ENCODE measurements at places on chromosomes 7 and 10.
A peak's percentile ranks its signal among the peaks of the same experiment; 100 is the strongest.

GRCh38 chr7:153524070-153524601, 528.1 kb upstream of the DPP6 start:
- DNase-seq = no peak

DNA sequence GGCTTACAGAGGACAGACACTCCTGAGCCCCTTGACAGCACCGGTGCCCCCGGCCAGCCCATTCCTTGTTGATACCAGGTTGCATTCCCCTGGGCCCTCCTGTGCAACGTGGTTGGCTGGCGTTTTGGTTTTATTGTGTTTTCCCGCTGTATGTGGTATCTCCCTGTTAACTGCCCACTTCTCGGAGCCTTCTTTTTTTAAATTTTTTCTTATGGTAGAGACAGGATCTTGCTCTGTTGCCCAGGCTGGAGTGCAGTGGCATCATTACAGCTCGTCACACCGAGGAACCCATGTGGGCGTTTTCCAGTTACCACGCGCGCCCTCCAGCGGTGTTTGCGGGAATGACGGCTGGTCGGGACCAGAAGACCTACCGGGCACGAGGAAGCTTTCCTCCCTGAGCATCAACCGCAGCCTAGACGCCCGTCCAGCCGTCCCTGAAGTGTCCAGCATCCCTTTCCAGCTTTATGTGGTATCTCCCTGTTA, 16.9 kb upstream of the ZFAND2A start:
- DNase-seq = peak; percentile 53

DNA sequence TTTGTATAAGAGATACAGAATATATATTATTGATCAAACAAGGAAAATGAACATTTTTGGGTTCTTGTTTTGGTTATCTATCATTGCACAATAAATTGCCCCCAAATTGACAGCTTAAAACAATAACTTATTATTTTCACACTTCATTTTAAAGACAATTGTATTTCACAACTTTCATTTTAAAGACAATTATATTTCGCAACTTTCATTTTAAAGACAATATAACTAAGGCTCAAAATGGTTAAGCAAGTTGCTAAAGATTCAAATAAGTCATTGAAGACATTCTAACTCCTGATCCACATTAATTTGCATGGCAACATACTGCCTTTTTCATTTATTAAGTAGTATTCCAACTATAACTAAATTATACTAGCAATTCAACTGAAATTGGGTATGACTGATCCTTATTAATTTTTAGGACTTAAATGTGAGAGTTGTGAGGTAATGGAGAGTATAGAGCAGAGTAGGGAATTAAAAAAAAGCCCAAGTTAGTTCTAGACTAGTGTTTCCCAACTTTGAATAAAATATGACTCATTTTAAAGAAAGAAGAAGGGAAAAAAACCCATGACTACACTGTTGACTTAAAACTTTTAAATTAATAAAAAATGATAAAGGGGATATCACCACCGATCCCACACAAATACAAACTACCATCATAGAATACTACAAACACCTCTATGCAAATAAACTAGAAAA, 9.9 kb upstream of the STEAP2 start:
- DNase-seq = no peak

DNA sequence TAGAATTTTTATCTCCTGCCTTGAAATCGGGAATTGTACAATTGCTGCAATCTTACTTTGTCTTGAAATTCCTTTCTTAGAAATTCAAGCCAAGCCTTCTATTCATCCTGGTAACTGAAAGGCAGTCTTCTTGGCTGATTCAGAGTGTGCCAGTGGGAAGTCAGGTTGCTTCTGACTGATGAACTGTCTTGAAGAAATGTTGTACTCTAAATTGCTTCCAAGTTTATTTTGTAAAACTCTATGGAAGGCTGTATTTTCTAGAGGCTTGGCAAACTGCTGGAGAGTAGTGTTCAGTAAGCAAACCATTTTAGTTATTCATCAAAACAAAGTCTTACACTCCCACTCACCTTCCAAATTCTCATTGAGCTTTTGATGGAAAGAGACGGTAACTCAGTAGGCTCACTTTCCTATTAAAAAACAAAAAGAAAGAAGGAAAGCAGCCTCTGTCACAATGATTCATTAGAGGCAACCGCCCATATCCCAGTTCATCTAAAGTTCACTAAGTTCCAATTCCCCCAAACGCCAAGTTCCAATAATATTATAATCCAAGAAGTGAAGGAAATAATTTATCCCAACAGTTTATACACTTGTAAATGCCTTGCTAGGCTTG, 187.9 kb upstream of the MALRD1 start:
- DNase-seq = no peak

DNA sequence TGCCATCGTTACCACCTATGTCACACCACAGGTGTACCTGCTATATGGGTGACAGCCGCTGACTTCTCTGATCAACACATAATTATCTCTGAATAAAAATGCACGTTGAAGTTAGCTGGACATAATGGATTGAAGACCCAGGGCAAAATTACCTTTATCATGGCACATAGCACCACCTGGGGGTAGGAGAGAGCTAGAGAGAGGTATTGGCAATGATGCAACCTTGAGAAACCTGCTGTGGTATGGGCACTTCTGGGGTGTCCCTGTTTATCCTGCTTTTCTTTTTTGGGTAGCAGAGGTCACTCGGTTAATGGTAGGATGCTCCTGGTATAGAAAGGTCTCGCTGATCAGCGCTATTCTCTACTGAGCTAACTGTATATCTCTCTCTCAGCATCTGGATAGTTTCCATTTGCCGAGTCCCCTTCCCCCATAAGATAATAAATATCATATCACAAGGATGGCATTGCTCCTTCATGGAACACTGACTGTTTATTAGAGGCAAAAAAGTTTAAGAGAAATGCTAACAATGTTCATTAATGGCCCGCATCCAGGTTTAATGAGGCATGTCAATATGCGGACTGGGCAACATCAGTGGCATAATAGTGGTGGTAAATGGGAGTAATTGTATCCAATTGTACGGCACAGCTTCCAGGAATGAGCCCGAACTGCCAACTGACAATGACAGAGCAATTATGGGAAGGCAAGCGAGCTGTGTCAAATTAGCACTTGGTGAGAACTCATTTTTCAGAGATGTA, 323.1 kb downstream of the TFEC start:
- no peak for DNase-seq

GRCh38 chr10:102455893-102456471, 4.6 kb upstream of the C10orf95 start:
- no peak for DNase-seq

DNA sequence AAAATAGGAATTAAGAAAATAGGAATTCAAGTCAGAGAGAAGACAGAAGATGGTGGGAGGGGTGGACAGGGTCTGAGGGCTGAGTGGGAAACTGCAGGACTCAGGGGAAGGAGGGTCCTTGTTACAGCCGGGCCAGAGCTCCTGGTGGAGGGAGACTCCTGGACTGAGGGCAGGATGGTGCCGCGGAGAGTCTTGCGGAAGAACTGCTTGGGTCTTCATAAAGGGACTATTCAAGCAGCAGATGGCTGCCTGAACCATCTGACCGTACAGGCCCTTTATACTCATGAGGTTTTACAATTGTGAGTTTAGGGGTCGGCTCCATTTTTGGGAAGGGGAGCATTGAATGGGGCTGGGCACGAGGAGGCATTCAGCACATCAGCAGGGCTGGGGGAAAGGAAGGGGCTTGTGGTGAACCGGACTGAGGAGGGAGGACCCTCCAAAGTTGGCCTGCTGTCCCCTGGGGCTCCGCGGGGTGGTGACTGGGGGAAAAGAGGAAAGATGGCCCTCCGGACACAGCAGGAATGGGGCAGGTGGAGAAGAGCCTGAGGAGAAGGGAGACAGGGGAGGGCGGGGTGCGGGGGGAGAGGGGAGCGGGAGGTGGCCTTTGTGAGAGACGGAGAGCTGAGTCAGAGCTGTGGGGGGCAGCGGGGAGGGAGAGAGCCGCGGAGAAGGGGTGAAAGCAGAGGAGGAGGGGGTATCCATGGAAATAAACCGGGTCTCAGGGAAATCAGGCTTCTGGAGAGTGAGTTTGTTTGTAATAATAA, 1.5 kb downstream of the FAM131B start:
- DNase-seq = no peak

DNA sequence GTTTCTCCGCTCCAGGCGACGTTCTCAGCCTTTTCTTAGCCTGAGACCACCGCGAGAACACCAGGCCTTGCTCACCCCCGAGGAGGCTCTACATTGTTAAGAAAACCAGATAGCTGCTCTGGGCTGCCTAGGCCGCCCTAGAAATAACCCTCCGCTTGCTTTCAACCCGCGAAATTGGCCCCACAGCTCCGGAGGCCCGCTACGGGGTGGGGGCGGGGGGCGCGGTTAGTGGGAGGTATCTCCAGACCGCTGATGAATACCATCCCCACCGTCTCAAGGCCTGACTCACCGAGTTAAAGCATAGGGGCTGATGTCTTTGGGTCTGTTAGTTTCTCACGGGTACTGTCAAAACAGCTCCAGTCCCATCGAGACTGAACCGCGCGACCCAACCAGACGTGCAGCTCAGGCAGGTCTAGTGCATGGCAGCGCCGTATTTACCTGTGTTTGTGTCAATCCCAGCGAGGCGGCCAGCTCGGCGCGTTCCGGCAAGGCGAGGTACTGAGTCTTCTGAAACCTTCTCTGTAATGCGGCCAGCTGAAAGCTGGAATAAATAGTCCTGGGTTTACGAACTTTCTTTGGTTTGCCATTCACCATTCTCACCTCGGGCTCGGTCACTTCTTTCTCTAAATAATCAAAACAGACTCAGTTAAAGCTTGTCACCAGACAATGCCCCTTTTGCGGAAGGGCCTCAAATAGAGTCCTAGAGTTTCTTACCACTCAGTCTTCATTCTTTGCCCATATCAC, 2.7 kb downstream of the DLX5 start:
- no peak for DNase-seq

DNA sequence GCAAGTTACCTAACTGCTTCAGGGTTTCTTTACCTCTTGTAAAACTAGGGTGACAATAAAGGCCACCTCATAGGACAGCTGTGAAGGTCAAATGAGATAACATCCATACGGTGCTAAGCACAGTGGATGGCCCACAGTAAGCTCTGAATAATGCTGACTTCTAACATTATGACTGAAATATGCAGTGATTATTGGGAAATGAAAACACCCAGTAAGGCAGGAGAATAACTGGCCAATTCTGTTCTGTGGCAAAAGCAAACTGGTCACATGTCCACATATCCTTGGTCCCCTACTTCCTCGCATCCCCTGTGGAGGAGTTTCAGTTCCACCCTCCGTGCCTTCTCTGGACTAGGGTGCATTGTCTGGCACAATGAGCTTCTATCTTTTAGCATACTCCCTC, 1.4 kb downstream of the CUBN start:
- no peak for DNase-seq

DNA sequence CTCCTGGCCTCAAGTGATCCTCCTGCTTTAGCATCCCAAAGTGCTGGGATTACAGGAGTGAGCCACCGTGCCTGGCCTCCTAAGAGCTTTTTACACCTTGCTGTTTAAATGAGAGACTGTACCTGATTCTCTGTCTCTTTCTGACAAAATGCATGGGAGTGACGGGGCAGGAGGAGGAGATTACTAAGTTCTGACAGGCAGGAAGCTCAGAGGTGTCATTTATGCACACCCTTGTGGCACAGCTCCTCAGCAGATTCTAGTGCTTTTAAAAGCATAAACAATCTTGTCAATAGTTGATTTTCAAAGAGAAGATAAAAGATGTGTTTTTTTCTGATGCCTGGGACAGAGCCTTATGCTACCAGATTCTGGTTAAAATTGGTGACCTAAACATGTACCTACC, 39.7 kb upstream of the STEAP4 start:
- DNase-seq = no peak

GRCh38 chr10:116271593-116272439, 1.2 kb downstream of the GFRA1 start:
- DNase-seq = no peak

- DNase-seq = no peak
These were observed 4.4 kb downstream of the BMPER start for GRCh38 chr7:33909755-33910154.

GRCh38 chr10:30098629-30099028, 39.2 kb upstream of the JCAD start:
- DNase-seq = no peak

GRCh38 chr10:123204127-123204461, 49.9 kb downstream of the BUB3 start:
- no peak for DNase-seq

- no peak for DNase-seq
These were observed 108.7 kb upstream of the DPP6 start for GRCh38 chr7:153943457-153943856.

GRCh38 chr10:71442000-71442399, 45.3 kb downstream of the CDH23 start:
- DNase-seq = no peak

GRCh38 chr7:11613292-11613930, 218.6 kb downstream of the THSD7A start:
- DNase-seq = no peak

- DNase-seq = no peak
These were observed 191.7 kb downstream of the PPP1R9A start for GRCh38 chr7:95099106-95099505.

DNA sequence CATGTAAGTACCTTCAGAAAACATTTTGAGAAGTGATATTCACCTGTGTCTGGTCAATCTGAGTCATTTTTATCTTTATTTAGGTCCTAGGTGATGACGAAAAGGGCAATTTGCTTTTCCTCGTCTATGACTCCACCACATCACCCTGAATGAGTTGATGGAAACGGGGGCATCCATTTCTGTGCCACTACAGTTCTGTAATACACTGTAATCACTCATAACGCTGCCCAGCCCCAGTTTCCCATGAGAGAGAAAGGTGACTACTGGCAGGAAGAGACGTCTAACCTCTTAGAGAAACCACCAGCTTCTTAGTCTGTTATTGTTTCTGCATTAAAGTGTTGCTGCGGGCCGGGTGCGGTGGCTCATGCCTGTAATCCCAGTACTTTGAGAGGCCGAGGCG, 205.3 kb upstream of the MKLN1 start:
- no peak for DNase-seq

GRCh38 chr7:26619348-26619984, 244.9 kb downstream of the SKAP2 start:
- DNase-seq = no peak

- no peak for DNase-seq
These were observed 42.4 kb upstream of the GDF10 start for GRCh38 chr10:47257396-47258120.

- no peak for DNase-seq
These were observed 201.0 kb upstream of the TPK1 start for GRCh38 chr7:145036604-145037405.

DNA sequence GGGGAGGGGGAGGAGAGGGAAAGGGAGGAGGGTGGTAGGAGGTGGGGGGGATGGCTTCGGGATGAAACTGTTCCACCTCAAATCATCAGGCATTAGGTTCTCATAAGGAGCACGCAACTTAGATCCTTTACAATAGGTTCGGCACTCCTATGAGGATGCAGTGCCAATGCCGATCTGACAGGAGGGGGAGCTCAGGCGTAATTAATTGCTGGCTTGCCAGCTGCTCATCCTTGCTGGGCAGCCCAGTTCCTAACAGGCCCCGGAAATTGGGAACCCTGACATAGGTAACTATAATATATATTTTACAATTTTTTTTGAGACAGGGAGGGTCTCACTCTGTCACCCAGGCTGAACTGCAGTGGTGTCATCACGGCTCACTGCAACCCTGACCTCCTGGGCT, 118.8 kb upstream of the SFMBT2 start:
- DNase-seq = no peak

Data from activated T-helper 1 cell treated with anti-CD3 and anti-CD28 coated beads, Interleukin-2, amount 50 U/mL, for 16 hours (primary cell).